ENCODE measurements at places on chromosomes 2 and 18. TPM values are rescaled to one million over a fixed set of nuclear protein-coding genes. Genes with fewer than 3 reads are reported as not detected.

- no peak for DNase-seq
These were observed 145.8 kb downstream of the CAPN13 start for GRCh38 chr2:30661173-30662107.

DNA sequence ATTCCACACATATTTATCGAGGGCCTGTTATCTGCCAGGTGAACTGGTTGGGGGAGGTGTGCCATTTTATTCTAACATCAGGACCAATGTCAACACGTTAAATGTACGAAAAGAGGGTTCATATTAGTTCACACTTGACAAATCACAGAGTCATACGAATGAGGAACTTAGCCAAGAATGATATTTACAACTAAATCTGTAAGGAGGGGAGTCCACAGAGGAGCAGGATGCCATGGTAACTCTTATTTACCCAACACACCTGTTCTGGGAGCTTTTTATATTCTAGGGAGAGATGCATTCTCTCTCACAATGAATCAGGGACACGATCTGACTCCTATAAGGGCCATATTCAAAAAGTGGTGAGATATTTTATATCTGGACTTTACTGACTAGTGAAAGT, 144.1 kb downstream of the CDC42EP3 start:
- DNase-seq = no peak

DNA sequence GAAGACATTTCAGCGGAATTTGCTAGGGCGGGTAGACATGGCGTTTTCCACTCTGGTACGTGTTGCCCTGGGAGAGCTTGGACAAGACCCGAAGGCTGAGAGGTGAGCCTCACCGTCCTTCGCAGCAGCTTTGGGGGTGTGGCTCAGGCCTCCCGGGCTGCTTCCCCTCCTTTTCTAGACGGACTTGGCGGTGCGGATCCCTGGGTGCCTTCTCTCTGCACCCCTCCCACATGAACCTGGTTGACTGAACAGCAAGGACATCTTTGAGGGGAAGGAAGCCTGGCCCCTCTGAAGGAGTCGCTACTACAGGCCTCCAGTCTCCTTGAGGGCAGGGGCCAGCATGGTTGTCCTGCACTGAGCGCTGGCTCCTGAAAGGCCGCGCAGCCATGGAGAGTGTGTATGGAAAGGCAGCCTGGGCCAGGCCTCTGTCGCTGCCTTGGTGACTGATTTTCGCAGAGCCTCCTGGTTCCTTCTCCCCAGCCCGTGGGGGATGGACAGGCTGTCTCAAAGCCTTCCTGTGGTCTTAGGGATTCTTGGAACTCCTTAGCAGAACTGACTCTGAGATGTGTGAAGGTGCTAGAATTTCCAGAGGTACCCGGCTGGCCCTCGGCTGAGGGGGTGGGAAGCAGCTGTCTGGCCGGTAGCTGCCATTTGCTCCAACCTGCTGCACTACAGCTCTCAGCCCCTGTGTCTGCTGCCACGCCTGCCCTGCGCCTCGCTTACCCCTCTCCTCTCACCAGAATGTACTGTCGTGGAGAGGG, 9.9 kb downstream of the CNNM4 start:
- DNase-seq = no peak

RTP5 gene
- total RNA-seq = not detected

GRCh38 chr2:108171657-108172056, 68.1 kb upstream of the SULT1C3 start:
- no peak for DNase-seq

DNA sequence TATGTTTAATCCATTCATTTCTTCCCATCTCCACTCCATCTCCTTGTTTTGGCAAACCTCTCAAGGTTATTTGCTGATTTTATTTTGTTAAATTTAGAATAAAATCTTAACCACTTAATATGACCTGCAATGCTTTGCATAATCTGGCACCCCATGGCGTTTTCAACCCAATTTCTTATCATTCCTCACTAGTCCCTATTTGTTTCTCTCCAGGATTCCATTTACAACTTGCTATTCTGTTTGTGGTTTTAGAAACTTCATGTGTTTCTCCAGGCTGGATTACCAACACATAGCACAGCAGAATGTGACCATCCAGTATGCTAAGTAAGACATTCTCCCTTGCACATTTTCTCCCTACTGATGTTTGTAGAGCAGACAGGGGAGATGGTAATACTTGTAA, 749.2 kb upstream of the FSHR start:
- DNase-seq = no peak

DNA sequence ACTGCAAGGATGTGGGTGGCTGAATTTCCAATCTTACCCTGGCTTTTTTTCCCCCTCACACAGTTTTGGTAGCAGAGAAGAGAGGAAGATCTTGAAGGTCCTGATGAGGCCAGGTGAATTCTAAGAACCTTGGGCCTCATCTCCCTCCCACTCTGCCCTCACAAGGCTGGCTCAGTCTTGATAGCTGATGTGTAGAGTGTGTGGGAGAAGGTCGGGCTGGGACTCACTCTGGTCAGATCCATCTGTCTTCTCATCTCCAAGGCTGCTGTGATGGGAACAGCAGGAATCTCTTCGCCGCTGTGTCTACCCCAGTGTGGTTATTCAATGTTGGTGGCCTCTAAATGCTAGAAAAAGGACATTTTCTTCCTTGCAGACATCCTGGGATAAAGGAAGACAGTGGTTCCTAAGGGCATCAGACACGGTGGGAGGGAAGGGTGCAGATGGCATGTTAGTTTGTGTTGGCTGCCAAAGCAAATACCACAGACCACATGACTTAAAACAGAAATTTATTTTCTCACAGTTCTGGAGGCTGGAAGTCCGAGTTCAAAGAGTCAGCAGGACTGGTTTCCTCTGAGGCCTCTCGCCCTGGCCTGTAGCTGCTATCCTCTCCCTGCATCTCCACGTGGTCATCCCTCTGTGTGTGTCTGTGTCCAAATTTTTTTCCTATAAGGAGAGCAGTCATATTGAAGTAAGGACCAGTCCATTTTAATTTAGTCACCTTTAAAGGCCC, 37.6 kb upstream of the MGAT4A start:
- DNase-seq = no peak

TOGARAM2 gene
- total RNA-seq = not detected

GRCh38 chr2:197784956-197785941, at the start of gene BOLL:
BOLL (minus strand) TSS chr2:197785319; CDS start chr2:197781850, 3,469 bp downstream.
- DNase-seq = no peak

DNA sequence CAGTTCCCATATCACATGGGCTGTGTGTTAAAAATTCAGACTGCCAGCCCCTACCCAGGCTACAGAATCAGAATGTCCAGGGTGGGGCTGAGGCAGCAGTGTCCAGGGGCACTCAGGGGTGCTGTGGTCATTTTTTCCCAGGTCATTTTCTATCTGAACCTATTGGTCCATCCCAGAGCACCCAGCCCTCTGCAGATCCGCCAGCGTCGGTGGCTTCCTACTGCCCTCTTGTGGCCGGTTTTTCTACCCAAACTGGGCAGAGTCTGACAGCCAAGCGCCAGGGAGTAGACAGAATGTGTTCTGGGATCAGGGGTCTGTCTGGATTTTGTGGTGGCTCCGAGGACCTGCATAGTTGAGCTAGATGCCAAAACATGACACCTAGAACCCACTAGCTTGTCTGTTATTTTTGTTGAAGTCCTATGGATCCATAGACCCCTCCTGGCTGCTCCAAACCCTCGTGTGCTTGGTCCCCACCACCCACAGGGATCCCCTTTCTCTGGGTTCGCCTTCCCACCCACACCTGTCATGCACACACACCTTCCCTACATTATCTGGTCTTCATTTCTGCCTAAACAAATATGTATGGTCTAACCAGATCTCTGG, 34.1 kb upstream of the RMDN2 start:
- no peak for DNase-seq

DNA sequence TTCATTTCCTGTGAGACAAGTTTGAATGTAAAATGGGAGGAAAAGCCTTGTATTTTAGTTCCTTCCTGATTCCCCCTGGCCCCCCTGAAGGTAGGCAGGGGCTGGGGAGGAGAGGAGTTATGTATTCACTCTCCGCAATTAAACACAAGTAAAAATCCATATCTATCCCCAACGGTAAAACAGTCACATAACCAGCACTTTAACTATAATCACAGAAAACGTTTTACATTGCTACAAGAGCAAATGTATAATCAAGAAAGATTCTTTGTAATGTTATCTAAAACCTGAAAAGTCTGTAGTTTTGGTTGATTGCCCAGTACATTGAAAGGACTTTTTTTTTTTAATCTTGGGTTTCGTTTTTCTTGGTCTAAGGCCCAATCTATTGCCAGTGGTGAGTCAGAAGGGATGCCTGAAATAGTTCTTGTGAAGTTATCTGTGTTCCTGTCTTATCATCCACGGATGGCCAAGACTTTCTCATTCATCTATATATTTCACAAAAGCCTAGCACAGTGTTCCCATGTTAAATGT, 34.5 kb upstream of the CCNYL1 start:
- DNase-seq = peak; percentile 76

GRCh38 chr18:56873441-56874140, 222.4 kb downstream of the WDR7 start:
- no peak for DNase-seq

SIX3 gene
- not detected for total RNA-seq

- peak; percentile 63 for DNase-seq
These were observed 16.4 kb upstream of the DLX2 start for GRCh38 chr2:172119089-172119488.

DNA sequence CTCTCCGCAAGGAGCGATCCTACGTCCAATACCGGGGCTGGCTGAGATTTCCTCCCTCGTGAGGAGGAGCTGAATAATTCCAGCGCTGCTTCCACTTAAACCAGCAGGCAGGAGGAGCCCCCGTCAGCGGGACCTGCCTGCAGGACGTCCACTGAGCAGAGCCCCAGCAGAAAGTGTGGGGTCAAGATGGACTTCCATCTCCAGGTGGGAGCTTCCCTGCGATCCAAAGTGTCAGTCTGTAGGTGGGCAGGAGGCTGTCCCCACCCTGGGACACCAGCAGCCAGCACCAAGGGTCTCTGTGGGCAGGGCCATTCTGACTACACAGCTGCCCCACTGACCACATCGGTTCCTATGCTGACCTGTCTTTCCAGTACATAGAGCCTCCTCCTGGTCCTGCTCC, 462 bp upstream of the OTOS start:
- no peak for DNase-seq

CHRNG gene
- not detected for total RNA-seq

DNA sequence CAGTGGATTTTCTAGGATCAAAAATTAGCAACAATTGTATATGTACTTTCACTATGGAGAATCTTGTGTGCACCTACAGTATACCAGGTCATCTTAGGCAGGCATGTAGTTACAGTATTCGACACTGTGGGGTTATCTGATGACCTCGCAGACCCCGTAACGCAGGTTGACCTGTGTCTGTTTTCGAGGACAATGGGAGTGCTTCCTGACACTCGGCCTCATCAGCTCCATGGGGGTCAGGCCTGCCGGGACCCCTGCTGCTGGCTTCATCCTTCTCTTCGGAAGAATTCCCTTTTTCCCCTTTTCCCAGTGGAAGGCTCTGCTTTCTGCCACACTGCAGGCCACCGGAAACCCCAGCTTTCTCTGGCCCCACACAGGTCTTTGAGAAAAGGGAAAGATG, 102.8 kb upstream of the TMEM18 start:
- no peak for DNase-seq

GRCh38 chr18:32549248-32550110, 78.8 kb upstream of the GAREM1 start:
- DNase-seq = no peak

- DNase-seq = no peak
These were observed 36.5 kb upstream of the B4GALT6 start for GRCh38 chr18:31720867-31721266.

DNA sequence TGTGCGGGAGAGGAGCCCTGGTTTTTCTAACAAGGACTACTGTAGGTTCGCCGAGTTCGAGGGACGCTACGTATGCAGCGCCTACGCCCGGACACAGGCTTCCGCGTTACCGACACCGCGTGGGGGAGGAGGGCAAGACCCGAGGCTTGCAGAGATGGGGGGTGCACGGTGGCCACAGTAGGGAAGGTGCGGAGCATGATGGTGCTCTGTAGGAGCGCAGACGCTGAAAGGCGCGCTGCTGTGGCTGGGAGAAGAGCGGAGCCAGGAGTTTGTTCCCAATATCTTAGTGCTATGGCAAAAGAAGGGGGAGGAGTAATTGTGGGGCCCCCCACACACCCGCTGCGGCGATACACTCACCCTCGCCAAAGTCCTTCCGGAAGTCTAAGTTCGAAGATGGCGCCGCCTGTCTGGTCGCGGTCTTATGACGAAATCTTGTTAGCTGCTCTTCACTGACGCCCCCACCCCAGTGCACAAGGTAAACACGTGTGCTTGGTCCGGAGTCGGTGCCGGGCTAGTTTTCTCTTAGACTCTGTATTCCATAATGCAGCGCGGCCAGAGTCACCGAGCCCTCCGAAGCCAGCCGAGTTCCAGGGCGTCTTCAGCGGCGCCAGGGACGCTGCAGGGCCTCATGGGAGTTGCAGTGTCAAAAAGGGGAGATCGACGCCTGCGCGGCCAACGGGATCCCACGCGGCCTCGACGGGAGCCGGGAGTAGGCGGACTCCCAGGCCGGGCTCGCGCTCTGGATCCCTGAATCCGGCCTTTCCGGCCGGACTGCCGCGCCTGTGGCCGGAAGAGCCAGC, at the start of gene GTF3C2:
Gene GTF3C2, minus strand, starts transcription at position 383 of the 800 bp plus-strand sequence. CDS start 13,210 bp downstream, outside the sequence.
- peak; percentile 85 for DNase-seq

DNA sequence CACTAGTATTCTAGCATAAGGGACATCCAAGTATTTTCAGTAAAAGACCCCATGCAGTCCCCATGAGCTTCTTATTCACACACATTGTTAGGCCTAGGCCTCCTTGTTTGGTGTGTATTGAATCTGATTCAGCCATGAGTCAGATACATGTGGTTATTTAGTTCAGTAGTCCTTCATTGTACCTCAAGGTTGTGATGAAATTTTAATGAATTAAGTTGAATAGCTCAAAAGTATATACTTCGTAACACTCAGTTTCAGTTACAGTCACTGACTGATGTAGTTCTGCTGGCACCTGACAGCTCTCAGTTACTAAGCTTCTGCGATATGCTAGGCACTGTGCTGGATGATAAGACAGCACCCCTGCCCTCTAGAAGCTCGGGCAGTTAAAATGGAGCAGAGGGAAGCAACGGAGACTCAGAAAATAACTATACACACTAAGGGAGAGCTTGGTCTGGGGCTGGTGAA, 86.4 kb downstream of the XRCC5 start:
- peak; percentile 96 for DNase-seq

EVX2 gene
- not detected for total RNA-seq

PAX3 gene
- not detected for total RNA-seq

- no peak for DNase-seq
These were observed 315.5 kb upstream of the MYT1L start for GRCh38 chr2:2646433-2647051.

IL1R2 gene
- 5.4 TPM for total RNA-seq

DNA sequence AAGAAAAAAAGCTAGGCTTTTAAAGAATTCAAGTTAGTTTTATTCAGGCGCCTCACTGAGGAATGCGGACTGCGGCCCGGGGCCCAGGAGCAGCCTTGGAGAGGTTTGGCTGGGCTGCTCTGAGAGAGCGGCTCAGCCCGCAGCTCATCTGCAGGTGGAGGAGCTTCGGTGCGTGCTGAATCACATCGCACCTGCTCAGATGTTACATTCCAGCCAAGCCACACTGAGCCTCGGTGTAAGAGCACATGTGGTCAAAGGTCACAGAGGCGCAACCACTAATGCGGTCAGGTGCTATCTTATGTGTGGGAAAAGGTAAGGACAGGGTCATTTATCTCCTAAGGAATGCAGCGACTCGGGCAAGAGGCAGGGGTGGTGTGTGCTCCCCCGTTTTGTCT, 17.1 kb upstream of the CNDP1 start:
- no peak for DNase-seq

LOXL3 gene
- 5.9 TPM for total RNA-seq

- no peak for DNase-seq
These were observed 150.2 kb downstream of the TTC32 start for GRCh38 chr2:19751631-19752030.
